ENCODE measurements at places on chromosomes 2 and 18.

DNA sequence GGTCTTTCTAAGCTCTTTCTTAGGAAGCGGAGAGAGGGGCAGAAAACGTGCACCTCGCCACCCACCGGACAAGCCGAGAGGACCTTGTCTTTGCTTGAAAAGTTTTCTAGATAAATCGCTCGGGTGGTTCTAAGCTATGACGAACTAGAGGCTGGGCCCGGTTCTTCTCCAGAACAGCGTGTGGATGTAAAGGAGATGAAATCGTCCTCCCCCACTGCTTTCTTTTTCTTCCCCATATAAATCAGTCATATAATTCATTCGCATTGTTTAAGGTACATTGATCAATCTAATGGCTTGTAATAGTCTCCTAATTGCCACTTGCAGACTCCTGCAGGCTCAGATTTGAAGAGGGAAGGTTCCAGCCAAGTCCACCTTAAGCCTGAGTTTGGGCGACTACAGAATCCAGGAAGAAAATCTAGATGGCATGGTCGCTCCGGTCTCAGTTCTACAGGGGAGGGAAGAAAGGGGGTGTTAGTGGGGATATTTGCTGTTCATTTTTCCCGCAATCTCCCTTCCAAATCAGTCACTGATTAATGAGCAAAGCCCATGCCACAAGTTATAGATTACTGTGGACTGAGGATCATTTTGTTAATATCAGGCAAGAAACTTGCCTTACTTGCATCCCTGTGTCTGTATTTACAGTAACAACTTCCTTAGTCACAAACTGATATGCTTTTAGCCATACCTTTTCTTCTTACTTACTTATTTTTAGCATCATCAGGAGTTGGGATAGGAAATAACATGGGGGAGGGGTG, 5.6 kb upstream of the SP9 start:
- no peak for DNase-seq

DNA sequence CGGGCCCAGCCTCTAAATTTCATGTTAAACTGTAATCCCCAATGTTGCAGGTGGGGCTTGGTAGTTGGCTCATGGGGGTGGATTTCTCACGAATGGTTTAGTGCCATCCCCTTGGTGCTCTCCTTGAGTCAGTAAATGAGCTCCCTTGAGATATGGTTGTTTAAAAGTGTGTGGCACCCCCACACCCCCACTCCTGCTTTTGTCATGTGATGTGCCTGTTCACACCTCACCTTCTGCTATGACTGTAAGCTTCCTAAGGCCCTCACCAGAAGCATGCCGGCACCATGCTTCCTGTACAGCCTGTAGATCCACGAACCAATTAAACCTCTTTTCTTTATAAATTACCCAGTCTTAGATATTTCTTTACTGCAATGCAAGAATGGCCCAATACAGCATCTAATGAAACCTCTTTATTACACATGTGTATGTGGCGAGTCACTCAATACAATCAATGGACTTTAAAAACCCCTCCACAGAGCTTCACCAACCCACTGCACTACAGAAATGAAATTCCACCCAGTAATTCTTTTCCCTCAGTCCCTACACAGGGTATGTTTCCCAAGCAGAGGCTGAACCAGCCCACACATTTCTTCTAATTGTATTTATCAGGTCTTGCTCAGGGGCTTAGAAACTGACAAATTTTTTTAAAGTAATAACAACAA, 47.3 kb downstream of the WDFY1 start:
- DNase-seq = no peak

DNA sequence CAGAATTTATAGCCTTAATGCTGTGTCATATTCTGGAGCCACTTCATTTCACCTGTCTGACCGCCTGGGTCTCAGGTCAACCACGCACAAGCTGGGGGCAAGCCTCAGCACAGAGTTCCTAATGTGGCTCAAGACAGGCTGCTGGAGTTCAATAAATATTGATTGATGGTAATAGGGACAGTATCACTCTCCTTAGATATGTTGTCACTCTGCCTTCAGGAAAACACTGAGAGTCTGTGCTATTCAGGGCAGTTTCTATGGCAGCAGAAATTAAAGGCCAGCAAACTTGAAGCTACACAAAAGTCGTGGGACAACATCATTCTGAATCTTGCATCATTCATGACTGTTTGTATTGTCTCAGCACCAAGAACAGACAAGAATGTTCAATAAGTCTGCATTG, 696.1 kb downstream of the METTL4 start:
- DNase-seq = no peak

DNA sequence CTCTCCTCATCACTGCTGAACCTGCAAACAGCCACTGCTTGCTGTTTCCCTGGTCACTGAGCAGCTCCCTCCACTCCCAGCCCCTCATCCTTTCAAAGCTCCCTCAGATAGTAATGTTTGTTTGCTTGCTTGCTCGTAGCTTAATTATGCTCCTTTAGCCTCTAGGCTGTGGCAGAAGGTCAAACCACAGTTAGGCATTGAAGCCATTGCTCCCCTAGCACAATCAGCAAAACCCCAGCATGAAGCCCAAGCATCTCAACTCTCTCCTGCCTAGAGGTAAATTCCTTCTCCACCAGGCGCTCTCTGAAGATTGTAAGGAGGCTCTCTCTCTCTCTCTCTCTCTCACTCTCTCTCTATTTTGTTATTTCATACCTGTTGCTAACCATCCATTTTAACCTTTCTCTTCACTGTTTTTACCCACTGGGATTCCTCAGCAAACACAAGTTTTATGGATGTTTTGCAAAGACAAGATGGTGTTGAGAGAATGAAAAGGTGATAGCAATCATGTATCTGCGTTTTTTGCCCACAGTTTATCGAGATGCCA, 135.9 kb upstream of the HNRNPA3 start:
- no peak for DNase-seq

DNA sequence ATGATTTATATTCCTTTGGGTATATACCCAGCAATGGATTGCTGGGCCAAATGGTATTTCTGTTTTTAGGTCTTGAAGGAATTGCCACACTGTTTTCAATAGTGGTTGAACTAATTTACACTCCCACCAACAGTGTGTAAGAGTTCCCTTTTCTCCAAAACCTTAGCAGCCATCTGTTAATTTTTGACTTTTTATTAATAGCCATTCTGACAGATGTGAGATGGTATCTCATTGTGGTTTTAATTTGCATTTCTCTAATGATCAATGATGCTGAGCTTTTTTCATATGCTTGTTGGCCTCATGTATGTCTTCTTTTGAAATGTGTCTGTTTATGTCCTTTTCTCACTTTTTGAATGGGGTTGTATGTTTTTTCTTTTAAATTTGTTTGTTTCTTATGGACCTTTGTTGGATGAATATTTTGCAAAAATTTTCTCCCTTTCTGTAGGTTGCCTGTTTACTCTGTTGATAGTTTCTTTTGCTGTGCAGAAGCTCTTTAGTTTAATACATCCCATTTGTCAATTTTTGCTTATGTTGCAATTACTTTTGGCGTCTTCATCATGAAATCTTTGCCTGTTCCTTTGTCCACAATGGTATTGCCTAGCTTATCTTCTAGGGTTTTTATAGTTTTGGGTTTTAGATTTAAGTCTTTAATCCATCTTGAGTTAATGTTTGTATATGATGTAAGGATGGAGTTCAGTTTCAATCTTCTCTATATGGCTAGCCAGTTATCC, 119.7 kb upstream of the XIRP2 start:
- no peak for DNase-seq

- DNase-seq = no peak
These were observed 42.9 kb downstream of the CABYR start for GRCh38 chr18:24181806-24182205.

DNA sequence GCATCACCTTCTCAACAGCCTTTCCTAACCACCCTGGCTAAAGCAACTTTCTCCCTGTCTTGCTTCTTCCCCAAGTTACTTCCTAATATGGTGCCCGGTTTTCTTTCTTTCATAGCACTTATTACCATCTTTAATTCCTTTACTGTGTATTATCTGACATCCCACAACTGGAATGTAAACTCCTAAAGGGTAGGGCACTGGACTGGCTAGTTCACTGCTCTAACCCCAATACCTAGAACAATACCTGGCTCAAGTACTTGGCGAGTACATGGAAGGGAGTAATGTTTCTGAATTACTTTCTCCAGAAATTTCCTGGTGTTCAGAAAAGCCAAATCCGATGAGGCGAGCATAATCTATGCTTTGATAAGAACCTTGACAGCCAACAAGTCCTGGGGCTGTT, 22.7 kb upstream of the RNF103 start:
- DNase-seq = no peak

GRCh38 chr2:229930656-229931055, 8.4 kb downstream of the FBXO36 start:
- DNase-seq = no peak

- no peak for DNase-seq
These were observed 493.6 kb upstream of the SPHKAP start for GRCh38 chr2:228675091-228675490.

- DNase-seq = no peak
These were observed 66.5 kb downstream of the TNP1 start for GRCh38 chr2:216793386-216793785.

DNA sequence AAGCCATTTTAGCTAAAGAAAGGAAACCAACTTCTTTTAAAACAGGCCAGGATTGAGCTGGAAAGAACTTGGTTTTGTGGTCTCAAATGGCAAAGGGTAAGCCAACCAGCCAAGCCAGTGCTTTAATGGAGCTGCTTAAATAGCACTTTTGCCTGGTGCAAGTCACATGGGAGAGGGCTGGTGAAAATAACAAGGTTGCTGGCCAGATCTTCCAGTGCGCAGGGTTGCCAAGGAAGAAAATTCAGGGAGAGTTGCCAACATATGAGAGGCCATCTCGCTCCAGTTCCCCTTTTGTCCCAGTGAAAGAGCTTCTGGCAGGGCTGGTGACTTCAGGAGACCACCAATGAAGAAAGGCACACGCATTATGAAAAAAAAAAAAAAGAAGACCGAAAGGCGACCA, 57.3 kb downstream of the IRS1 start:
- no peak for DNase-seq
